ENCODE measurements at places on chromosomes 2 and 18.

DNA sequence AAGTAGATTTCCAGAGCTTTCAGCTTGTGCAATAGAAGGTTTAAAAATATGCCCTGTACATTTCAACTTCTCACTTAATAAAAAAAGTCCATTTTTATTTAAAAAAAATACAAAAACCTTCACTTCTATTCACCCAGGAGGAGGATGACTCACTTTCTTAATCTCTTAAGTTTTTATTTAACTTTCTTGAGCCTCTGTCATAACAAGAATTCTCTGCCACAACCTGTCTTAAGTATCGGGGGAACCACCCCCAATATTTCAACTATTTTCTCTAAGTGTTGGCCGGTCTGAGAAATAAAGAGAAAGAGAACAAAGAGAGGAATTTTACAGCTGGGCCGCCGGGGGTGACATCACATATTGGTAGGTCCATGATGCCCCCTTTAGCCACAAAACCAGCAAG lies 58.4 kb downstream of the LRATD1 start:
- no peak for DNase-seq

- no peak for DNase-seq
These were observed 734.5 kb downstream of the MBD2 start for GRCh38 chr18:53490019-53490418.

GRCh38 chr2:228417526-228417925 lies 236.0 kb upstream of the SPHKAP start:
- DNase-seq: no peak

DNA sequence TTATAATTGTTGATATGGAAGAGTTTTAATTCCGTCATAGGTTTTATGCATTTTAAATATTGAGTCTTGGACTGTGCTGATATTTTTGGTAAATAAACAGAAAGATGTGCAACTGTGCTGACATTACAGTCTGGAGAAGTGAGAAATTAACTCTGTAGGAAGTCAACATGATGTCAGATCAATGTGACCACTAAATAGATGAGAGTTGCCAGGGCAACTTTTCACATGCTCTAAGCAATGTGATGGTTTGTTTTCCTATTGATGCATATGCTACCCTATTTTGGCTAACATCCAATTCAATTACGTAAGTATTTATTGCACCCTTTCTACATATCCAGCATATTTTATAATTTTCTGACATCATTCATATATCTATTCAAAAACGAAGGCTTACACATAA lies 1109.3 kb downstream of the TSN start:
- peak; percentile 23 for DNase-seq

DNA sequence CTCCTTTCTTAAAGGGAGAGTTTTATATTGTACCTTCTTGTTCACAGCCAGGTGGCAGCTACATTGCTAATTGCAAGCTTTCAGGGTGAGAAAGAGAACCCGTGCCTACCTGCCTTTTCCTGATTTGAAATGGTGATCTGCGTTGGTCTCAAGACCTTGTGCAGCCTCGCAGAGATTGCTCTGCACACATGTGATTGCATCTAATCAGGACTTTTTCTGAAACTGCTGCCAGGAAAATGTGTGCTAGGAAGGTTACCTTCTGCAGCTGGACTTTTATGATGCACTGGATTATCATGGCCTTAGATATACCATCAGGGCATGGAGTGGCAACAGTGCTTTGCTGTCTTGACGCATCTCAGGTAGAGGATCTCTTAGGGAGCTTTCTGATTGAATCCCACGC lies 45.1 kb downstream of the AGAP1 start:
- DNase-seq: no peak

- DNase-seq: no peak
These were observed 2.8 kb downstream of the SIX3 start for GRCh38 chr2:44944102-44944951.

DNA sequence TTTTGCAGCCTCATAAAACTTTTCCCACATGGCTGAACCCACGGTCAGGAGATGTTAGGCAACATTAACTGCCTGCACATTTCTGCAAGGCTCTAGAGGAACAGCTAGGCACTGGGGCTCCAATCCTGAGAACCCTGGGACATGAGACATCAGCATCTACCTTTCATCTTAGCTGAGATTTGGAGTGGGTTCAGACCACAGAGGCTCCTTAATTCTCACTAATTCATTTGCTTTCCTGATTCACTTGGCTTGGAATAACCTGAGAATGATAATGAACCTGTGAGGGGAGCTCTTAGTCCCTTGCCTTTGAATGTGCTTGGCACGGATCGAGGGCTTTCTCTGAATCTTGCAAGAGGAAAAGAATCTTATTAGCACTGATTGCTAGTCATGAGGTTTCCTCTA lies 266.2 kb downstream of the FIGN start:
- DNase-seq: no peak

DNA sequence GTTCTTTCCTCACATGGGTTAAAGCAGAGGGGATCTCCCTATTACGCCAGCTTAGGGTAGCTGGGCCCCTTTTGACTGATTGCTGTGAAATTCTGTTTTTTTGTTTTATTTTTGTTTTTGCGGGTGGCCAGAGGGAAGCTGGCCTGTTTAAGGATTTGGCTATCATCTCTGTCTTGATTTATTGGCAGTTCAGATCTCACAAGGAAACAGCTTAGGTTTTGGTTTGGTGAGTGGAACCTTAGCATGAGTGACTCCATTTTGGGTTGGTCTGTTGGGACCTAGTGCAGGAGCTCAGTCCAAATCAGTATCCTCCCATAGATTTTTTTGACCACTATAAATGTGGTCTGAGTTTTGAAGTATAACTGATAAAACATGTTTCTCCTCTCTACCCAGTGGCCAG lies 25.6 kb upstream of the NTSR2 start:
- no peak for DNase-seq

DNA sequence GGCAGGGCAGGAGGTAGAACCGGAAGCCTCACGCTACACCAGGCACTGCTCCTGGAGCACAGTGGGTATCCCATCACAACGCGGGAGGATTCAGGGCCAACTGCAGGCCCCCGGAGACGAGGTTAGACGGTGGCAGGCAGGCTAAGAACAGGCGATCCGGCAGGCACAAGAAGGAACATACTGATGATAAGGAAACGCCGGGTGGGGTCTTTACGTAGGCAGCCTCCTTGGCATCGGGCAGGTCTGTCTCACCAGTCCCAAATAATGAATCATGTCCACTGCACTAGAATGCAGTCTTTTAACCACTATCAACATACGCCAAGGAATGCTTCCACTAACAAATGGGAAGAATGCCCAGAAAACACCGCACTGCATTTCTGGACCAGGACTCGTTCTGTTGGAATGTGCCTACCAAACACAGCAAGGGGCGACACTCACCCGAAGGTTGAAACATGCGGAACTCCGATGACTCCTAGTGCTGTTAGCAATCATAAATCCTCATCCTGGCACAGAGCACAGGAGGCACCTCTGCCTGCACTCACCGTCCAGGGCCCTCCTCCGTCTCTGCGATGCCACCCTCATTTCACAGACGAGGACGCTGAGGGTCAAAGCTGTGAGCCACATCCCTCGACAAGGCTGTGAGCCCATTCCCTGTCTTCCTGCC lies 35.2 kb downstream of the ZNF516 start:
- no peak for DNase-seq

GRCh38 chr2:100397976-100398375 lies 19.5 kb downstream of the CHST10 start:
- no peak for DNase-seq

DNA sequence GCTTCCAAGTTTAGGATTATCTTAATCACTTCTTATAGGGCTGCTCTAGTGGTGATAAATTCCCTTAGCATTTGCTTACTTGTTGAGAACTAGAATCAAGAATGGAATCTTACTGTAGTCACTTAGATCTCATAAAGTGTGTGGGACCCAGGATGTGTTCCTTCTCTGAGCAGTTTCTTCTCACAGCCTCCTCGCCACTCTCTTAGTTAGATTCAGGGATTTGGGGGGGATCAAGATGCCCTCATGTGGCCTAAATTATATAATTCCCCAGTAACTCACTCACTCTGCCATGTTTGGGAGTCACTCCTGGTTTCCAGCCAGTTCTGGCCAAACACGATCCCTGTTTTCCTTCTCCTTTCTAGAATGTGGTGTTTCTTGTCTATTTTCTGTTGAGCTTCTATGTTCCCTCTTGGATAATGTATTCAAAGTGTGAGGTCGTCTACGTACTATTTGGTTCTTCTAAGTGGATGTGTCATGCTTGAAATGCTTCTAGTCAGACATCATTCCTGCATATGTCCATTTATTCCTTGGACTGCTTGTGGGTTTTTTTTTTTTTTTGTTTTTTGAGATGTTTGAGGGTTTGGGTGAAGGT lies 414.9 kb upstream of the SYT4 start:
- no peak for DNase-seq

- no peak for DNase-seq
These were observed 44.6 kb downstream of the ITGB1BP1 start for GRCh38 chr2:9378433-9379390.

DNA sequence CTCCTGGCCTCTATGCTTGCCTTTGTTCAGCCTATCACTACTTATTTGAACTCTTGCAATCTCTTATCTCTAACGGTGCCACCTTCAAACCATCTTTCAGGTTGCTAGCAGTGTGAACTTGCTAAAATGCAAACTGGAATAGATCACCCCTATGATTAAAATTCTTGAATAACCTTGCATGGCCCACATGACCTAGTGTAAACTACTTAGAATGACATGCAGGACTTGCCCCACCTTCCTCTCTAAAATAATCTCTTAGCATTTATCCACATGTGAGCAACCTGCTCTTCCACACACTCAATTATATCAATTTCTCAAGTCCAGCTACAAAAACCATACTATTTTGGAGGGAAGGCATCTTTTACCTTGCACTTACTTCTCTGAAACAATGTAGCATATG lies 137.6 kb downstream of the ETAA1 start:
- no peak for DNase-seq

DNA sequence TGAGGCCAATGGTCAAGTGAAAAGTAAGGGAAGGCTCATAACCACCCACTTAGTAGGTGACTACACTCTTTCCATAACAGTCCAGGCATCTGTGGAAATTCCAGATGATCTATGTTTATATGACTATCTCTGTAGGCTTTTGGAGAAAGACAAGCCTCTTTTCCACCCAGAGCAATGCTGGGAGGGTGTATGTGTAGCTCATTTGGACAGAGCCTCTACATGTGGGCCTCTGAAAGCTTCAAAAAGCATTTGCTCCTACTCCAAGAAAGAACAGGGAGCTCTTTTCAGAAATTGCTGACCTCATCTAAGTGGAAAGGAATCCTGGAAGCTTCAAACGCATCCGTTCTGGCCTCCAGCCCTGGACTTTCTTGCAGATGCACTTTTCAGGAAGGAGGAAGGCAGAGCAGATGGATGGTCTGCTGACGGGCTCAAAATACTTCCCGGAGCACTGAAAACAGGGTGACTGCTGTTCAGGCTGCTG lies 308.7 kb downstream of the LRATD1 start:
- DNase-seq: no peak

DNA sequence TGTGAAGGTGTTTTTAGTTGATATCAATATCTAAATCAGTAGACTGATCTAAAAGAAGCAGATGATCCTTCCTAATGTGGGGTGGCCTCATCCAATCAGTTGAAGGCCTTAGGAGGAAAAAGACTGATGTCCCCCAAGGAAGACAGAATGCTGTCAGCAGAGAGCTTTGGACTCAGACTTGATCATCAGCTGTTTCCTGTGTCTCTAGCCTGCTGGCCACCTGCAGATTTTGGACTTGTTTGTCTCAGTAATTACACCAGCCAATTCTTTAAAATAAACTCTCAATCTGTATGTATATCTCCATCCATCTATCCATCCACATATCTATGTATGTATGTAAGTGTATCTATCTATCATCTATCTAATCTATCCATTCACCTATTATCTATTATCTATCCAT lies 301.3 kb downstream of the LPIN1 start:
- no peak for DNase-seq

DNA sequence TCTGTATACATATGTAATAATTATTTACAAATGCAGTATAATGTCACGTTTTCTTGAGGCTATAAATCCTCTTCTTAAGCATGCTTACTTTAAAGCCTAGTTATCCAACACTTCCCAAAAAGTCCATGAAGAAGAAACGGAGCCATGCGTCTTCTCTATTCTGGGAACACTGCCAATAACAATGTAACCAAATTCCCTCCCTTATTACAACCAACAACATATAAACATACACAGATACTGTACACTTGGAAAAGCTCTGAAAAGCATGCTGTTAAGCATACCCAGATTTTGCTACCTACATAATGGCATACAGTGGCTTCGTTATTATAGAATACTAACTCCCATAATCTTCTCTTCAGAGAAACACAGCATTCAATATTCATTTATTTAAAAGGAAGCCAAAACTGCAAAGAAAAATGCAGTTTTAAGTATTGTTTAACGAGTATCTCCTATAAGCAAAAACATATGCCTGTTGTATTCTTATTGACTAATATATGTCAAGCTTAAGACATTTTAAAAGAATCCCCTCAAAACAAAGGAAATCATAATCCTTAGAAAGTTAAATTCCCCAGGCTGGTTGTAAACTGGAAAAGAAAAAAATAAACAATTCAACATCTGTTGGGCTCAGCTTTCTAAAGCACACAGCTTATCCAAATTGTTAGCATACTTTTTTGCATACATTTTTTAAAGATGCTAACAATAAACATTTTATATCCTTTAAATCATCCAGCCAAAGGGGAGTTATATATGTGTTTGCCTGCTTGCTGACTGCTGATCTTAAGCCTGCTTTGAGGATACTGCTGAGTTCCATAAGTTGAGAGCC lies 83.4 kb downstream of the SLC25A12 start:
- DNase-seq: peak; percentile 29

- DNase-seq: no peak
These were observed 6.9 kb downstream of the CENPA start for GRCh38 chr2:26792720-26793119.

DNA sequence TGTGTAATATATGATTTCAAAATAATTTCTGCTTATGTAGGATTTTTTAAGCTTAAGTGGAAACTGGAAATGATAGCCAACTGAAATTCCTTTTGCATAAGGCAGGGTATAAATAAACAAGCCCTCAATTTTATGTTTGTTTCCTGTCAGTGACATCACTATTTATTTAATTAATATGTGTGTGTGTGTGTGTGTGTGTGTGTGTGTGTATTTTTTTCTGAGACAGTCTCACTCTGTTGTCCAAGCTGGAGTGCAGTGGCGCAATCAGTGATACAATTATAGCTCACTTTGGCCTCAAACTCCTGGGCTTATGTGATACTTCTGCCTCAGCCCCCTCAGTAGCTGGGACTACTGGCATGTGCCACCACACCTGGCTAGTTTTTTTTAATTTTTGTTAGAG lies 29.3 kb upstream of the CYP20A1 start:
- no peak for DNase-seq

- DNase-seq: no peak
These were observed 120.9 kb downstream of the TMEFF2 start for GRCh38 chr2:192073878-192074277.

- no peak for DNase-seq
These were observed 49.6 kb downstream of the CRIM1 start for GRCh38 chr2:36405183-36405582.
